ENCODE measurements at places on chromosomes 16 and 17.
A peak's percentile ranks its signal among the peaks of the same experiment; 100 is the strongest.

GRCh38 chr17:76536511-76537287, 810 bp downstream of the CYGB start:
- no peak for DNase-seq

GRCh38 chr16:21644674-21645073, 7.7 kb downstream of the IGSF6 start:
- no peak for DNase-seq

GRCh38 chr16:22071331-22071910, 20.9 kb upstream of the VWA3A start:
- no peak for DNase-seq

DNA sequence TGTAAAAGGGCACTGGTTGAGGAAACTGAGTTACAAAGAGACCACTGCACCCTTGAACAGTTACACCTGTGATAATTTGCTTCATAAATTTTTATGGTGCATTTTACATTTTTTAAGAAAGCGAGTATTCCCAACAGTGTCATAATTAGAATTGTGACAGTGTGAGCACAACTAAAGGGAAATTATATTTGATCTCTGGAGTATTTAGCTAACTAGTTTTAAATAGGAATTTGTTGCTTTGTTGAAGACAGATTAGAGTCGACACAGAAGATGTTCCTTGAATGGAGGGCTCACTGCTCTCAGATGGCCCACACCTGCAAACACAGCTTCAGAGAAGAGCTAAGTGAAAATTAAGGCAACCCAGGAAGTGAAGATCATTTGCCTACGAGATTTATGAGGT, 555.0 kb upstream of the GOT2 start:
- DNase-seq = no peak

- no peak for DNase-seq
These were observed 39.4 kb downstream of the SYCE1L start for GRCh38 chr16:77238593-77238992.

DNA sequence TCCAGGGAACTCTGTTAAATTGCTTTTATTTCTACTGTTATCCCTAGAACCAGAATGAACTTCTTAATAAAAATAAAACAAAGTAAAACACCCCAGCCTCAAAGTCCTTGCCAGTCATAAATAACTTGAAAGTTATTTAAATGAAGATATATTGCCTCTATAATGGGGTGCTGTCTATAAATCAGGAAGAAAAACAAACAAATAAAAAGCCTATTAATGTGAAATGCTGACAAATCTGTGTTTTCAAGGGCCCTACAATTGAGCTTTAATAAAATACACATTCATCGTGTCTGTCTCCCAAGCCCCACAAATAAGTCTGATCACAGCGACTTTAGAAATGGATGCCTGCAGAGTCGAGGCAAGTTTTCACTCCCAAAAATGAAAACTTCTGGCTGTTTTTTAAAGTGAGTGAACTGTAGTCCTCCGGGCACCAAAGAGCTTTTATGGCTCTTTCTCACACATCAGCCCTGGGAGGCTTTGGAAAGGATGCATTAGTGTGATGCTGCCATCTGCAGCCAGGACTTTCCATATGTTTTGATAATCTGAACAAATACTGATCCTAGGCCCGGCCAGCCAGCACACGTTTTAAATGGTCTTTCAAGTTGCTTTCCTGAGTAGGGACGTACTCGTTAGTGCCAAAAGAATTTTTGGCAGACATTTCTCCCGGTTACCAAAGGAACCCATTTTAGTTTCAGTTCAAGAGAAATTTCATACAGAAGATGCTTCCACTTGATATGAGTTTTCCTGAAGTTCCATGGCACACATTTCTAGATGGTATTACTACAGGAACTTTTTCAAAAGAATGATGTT, 16.3 kb downstream of the NACA2 start:
- peak; percentile 63 for DNase-seq

DNA sequence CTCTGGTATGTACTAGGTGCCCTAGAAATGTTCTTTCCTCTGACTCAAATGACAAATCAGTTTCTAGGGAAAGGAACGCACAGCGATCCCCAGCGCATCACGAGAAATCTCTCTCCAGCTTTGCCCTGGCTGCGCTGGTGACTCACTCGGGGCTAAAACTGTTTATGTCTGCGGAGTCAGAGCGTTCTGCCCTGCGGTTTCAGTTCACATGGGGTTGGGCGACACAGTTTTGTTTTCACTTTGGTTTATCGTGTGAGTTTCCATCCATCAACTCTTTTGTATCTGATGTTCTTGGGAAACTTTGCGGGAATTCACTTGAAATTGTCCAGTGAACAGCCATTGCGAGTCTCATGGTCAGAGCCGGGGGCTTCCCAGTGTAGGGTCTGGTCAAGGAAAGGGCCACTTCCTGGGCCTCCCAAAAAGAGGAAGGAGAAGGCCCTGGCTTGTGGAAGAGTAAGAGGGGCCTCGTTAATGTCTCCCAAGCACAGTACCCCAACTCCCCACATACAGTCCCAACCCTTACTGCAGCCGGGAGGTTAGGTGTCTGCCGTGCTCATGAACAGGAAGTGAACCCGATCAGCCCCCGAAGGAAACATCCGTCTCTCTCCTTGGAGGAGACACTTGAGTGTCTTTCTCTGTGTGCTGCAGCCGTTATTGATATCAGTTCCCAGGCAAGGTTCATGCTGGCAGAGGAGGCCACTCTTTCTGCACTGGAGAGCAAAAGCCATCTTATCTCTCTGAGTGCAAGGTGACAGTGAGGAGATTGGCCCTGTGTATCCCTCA, 643.2 kb downstream of the WWOX start:
- DNase-seq = no peak

- DNase-seq = no peak
These were observed 112.1 kb downstream of the BANP start for GRCh38 chr16:88063211-88063773.

DNA sequence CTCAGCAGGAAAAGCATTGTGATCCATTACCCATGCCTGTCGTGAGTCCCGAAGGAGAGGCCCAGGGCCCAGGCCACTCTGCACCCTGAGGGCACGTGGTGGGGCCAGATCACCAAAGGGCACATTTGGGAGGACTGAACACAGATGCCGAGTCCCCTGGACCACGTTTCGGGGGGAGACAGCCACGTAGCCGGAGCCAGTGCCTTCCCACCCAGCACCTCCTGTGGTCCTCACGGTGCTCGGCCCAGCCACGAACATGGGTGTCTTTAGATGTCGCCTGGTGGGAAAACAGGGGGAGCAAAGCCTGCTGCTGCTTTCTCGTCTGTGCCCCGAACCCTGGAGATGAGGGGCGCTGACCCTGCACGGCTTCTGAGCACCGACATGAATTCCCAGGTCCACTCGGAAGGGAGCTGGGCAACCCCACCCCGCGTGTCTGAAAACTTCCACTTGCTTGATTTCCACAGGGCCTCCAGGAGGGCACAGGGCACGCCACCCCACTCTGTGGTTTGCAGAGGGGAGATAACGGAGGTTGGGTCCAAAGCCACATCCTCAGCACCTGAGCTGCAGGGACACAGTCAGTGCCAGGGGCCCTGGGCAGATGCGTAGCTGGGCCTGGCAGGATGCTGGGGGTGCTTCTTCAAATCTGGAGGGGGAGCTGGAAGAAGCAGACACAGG, 14.4 kb downstream of the CBFA2T3 start:
- no peak for DNase-seq

GRCh38 chr17:70535986-70536385, 366.7 kb downstream of the KCNJ2 start:
- no peak for DNase-seq

DNA sequence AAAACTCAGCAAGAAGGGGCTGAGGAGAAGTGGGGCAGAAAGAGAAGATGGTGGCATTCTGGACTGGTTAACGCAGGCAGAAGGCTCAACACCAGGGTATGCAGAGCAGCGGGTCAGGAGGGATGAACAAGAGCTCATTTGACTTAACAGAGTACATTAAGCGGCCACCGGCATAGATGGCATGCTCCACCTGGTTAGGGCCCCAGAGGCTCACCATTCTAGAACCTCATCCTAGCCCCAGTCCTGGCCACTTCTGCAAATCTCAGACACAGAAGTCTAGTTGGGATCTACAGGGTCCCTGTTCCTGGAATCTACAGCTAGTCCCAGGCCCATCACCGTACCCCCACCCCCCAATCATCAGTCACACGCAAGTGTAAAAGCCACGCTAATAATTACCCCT, 1.7 kb upstream of the MYO1C start:
- DNase-seq = no peak

DNA sequence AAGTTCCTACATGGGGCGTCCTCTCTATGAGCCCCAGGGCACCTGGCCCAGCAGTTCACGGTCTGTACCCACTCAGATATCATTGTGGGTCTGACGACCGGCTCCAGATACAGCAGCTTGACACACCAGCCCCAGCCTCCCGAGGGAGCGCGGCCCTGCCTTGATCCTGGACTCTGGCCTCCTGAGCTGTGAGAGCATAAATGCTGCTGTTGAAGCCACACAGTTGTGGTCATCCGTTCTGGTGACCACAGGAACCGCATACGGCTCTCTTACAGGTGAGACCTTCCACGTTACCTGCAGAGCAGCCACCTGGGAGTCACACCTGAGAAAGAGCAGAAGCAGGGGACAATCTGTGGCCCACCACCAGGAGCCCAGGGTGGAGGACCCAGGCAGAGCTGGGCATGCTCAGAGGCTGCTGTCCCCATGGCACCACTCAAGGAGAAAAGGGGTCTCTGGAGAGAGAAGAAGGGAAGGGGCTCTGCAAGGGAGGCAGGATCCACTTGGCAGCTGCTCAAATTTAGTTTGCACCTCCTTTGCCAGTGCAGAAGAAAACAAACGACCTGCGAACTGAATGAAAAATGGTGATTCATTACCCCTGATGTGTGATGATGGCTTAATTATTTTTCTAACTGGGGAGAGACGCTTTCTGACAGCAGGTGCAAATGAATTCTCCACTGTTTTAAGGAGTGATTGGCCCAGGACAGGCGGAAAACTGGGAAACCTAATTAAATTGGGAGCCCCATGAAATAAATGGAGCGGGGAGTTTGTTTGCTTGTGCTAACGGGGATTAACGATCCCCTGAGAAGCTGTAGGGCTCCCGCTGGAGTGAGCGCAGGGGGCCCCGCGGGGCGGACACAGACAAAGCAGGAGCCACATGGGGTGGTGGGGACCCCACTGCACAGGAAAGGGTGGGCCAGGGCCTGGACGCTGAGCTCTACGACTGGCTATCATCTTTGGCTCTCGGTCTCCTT, 208.9 kb downstream of the RBFOX3 start:
- no peak for DNase-seq

DNA sequence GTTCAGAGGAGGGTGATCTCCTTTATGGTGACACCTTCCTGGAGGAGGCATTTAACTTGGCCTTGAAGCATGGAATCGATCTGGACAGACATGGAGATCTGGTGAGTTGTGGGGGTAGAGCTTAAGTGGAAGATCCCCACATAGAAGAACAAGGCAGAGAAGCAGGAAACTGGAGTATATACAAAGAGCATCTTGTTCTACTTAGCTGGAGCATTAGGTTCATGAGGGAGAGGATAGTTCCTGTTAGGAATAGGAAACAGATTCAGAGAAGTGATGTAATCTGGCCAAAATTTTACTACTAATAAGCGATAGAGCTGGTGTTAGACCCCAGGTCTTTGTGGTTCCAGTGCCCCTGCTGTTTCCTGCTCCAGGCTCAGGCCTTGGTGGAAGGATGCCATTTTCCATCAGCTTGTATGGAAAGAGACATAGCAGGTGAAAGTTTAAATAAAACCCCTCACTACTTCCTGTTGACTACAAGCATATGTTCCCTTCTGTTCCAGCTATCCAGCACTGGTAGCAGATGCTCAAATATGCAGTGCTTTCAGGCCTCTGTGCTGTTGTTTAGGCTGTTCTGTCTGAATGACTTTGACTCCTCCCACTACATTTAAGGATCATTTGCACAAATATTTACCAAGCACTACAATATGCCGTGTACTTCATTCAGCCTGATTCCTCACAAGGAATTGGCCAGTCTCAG, 9.4 kb downstream of the RPAIN start:
- DNase-seq = no peak

DNA sequence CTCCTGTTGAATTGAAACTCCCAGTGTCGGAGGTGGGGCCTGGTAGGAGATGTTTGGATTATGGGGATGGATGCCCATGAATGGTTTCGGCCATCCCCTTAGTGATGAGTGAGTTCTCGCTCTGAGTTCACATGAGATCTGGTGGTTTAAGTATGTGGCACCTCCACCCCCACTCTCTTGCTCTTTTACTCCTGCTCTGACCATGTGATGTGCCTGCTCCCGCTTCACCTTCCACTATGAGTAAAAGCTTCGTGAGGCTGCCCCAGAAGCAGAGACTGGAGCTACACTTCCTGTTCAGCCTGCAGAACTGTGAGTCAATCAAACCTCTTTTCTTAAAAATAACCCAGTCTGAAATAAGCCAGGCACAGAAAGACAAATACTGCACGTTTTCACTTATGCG, 512.4 kb downstream of the HS3ST4 start:
- DNase-seq = no peak

DNA sequence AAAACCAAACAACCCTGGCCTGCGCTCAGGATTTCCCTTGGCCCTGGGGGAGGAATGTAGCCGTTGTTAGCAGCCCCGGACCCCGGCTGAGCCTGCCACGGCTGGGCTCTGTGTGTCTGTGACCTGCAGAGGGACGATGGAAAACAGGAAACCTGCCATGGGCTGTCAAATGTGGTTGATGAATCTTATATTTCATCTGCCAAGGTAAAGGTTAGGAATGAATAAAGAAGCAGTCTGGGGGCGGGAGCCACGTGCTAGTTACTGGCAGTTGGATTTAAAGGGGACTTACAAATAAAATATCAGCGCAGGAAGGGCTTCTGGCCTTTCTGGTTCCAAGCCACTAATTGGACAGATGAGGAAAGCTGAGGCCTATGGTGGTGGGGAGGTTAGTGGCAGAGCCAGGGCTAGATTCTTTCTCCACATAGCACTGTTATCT, at the start of gene KRT23:
Gene KRT23, minus strand, starts transcription at position 263 of the 436 bp plus-strand sequence. CDS start 1,043 bp downstream, outside the sequence.
- DNase-seq = no peak

- DNase-seq = no peak
These were observed 33.2 kb downstream of the UBE2O start for GRCh38 chr17:76419576-76420260.

GRCh38 chr17:11490171-11490755, 108.0 kb upstream of the DNAH9 start:
- no peak for DNase-seq

- no peak for DNase-seq
These were observed 132.0 kb downstream of the MRTFB start for GRCh38 chr16:14203166-14203565.

GRCh38 chr16:87201790-87202189, 115.4 kb downstream of the C16orf95 start:
- DNase-seq = no peak

GRCh38 chr16:81718637-81719036, 60.5 kb upstream of the PLCG2 start:
- no peak for DNase-seq

DNA sequence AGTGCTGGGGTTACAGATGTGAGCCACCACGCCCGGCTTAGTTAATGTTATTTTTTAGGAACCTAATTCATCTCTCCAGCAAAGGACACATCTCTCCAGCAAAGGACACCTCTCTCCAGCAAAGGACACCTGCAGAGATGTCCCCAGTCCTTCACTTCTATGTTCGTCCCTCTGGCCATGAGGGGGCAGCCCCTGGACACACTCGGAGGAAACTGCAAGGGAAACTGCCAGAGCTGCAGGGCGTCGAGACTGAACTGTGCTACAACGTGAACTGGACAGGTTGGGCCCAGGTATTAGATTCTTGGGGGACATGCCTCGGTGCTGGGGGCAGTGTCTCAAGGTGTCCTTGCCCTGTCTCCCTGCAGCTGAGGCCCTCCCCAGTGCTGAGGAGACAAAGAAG, 4.7 kb downstream of the PFAS start:
- DNase-seq = no peak
